ENCODE measurements at places on chromosomes 1 and 21.
A peak's percentile ranks its signal among the peaks of the same experiment; 100 is the strongest.

DNA sequence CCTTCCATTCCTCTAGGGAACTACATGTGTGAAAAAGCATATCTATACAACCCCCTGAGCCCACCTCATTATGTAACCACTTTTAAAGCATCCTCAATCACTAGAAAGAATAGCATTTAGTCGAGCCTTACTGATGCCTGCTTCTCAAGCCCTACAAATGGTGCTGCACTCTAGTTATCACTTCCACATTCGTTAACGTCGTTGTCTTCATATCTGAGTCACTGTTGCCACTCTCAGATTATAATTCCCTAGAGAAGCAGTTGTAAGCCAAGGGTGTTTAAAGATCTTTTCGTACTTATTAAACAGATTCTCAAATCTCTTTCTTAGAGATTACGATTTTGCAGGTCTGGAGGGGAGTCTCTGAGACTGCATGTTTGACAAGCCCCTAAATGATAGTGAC, 16.5 kb downstream of the ATP1B1 start:
- ATAC-seq: no peak

DNA sequence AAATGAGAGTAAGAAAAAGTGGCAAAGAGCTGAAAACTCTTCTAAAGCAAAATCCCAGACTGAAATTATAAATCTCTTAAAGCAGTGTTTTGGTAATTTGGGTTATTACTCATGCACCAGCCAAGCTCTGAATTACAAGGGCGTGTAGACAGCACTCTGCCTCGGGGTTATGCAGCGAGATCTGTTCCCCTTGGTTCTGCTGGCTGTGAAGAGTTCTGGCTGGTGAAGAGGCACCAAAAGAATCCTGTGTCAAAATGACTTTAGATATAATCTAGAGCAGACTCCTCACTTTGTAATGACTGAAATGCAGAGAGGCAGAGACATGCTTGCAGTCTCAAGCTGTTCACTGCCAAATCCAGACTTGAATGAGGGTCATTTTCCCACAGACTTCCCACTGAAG, 461.8 kb upstream of the CXADR start:
- no peak for ATAC-seq

- ATAC-seq: no peak
Observed at GRCh38 chr1:160453443-160453842, 53.1 kb downstream of the VANGL2 start.

DNA sequence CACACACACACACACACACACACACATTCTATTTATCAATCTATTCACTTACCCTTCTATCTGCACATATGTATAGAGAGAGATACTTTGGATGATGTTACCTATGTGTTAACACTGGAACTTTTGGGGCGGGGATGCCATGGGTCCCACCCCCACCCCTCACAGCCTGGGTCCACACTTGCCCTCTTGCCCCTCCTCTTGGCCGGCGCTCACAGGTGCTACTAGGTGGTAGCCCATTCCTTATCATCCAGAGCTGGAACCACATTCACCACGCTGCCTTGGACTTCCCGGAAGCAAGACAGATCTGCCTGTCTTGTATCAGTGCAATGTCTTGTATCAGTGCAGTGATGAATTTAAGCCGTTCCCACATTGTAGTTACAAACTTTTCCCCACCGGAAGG, 85.1 kb downstream of the LBR start:
- ATAC-seq: no peak

GRCh38 chr1:35585281-35585680, 12.2 kb downstream of the TFAP2E start:
- no peak for ATAC-seq

GRCh38 chr21:30189773-30190172, 23.2 kb upstream of the CLDN17 start:
- no peak for ATAC-seq

- ATAC-seq: no peak
Observed at GRCh38 chr1:232954594-232955365, 4.4 kb downstream of the NTPCR start.

- no peak for ATAC-seq
Observed at GRCh38 chr1:113533061-113533460, 142.7 kb downstream of the MAGI3 start.

- peak; percentile 29 for ATAC-seq
Observed at GRCh38 chr1:24161270-24161669, 18.3 kb upstream of the IL22RA1 start.

DNA sequence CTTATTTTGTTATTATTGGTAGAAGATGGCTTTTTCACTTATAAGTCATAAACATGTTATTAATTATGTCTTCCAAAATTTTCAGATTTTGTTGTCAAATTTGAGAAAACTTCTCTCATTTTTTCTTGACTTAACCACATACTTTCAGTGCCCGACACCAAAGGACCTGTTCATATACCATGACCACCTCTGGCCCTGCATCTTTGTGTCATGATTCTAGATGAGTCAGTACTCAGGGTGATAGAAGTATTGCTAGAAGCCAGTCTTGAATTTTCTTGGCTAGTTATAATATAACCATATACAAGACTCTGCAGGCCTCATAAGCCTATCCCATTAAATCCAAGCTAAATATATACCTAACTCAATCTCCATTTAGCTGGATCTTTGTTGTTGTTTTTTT, 35.4 kb upstream of the DPH5 start:
- ATAC-seq: no peak

GRCh38 chr1:111980686-111981085, 8.8 kb downstream of the KCND3 start:
- no peak for ATAC-seq

GRCh38 chr1:3899754-3900149, 320 bp downstream of the C1orf174 start:
- ATAC-seq: no peak

DNA sequence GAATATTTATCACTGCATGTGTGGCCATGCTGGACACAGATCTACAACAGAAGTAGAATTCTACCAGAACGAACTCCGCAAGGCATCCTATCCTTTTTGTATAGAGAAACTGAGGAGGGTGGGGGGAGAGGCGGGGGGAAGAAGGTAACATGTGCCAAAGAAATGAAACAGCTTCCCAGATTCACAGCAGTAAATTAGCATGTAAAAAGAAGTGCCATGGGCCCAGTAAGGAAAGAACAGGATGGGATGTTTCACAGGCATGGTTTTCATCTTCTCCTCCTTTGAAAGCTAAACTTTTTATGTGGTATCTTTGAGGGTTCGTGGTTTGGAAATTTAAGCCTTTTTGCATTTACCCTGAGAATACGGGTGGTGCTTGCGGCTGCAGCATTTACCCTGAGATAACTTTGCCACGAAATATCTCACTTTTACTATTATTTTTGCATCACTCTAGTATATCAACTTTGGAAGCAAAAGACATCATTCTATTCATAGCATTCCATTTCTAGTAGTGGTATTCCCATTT, 168.9 kb downstream of the TPR start:
- no peak for ATAC-seq

DNA sequence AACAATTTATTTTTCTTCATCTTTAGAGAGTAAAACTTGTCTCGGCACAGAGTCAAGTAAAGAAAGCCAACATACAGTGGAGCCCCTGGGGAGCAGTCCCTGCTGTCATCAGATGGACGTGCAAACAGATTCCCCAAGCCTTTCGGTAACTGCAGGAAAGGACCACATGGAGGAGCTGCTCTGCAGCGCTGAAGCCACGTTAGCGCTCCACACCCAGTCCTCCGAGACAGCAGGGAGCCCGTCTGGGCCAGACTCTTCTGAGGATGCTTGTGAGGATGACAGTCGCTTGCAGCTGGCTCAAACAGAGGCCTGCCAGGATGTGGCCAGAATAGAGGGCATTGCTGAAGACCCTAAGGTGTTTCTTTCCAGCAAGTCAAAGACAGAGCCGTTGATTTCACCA, 77.1 kb upstream of the SCCPDH start:
- peak; percentile 95 for ATAC-seq

DNA sequence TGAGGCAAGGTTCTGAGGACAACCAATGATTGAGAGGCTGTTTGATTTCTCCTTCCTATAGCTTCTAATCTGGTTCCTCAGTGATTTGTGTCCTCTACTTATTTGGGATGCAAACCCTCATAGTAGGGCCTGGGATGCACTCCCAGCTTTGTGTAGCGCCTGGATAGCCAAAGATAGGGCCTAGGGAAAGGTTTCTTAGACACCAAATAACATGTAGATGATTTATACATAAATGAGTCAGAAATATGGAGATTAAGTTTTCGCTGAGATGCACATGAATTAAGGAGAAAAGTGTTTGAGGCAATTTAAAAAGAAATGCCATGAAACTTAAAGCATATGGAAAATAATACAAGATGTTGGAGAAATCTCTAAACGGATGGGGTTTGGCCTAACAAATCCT, 66.0 kb upstream of the LMO4 start:
- ATAC-seq: no peak

GRCh38 chr1:189992856-189993255, 484.8 kb downstream of the BRINP3 start:
- ATAC-seq: no peak

GRCh38 chr1:37055631-37056030, 21.3 kb upstream of the GRIK3 start:
- ATAC-seq: no peak

GRCh38 chr21:33171616-33172169, 58.0 kb upstream of the IFNAR2 start:
- ATAC-seq: no peak

- peak; percentile 96 for ATAC-seq
Observed at GRCh38 chr1:70486676-70487458, 75.8 kb downstream of the CTH start.

DNA sequence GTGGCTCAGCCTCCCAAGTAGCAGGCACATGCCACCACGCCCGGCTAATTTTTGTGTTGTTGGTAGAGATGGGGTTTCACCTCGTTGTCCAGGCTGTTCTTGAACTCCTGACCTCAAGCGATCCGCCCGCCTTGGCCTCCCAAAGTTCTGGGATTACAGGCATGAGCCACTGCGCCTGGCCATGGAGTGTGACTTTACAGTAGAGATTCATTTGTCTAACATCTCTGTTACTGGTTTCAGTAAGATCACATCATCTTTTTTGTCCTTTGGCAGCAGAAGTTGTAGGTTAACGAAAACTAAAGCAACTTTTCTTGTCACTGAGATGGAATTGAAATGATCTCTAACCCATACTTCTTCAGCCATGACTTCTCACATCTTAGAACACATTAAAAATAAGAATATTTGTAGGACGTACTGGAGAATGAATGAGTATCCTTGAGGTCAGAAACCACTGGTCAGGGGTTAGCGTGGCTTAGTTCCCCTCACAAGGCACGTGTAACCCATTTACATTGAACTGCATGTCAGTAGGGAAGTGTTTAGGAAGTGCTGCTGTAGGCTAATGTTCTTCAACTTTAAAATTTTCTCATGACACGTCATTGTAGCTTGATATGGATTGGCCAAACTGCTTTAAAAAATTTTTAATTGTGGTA, 75.9 kb downstream of the CAMTA1 start:
- ATAC-seq: no peak

DNA sequence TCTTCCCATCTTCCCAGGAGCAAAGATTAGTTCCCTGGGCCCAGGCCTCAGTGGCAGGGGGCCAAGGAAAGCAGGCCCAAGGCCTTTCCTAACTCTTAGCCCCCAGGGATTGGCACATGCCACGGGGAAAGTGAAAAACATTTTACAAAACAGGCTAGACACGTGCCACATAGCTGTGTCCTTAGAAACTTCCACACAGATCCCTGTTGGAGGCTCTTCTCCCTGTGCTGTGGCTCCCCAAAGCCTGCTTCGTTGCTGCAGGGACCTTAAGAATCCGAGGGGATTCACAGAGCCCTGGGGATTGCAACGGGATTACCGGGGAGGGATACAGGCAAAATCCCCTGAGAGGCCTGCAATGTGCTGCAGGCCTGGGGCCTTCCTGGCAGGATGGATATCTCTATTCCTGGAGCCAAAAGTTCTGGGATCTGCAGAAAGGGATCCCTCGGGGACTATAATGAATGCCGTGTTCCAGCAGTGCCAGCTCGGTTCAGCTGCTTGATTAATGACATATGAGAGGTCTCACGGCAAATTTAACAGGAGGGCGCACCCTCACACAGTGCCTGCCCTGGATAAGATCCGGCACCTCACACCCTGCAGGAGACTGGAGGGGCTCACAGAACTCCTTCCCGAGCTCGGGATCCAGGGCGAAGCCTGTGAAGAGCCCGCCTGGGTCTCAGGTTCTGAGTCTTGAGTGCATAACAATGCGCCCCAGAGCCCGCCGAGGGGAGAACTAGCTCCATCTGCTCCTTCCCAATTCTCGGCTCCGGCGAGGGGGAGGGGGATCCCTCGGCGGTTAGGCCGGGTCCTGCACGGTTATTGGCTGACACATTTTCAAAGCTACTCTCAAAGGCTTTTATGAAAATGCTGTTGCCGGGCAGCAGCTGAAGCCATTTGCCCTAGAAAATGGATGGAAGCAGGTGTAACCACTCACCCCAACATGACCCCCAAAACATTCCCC, 15.3 kb upstream of the RGS8 start:
- no peak for ATAC-seq

DNA sequence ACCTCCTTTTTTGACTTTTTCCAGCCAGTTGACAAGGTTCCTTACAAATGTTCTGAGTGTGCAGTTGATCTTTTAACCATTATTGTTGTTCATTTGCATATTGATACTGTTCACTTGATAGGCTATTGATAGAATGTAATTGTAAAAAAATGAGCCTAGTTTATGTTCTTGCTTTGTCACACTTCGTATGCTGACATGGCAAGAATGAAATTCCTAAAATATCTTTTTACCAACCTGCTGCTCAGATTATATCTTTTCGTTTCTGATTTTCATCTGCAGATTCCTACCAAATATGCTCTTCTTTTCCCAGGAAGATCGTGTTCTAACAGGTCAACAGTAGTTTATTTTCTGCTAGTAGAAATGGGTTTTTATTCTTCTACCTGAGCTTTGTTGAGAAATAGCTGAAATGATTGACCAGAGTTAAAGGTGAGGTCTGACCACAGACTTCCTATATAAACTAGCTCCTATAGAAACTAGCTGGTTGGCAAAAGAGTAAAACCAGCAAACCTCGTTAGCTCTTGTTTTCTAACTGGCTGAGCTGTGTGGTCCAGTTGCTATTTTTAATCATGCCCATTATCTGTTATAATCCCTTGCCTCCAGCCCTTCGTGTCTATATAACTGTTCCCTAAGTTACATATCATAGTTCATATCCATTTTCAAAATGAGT, 174.8 kb downstream of the HS2ST1 start:
- no peak for ATAC-seq

DNA sequence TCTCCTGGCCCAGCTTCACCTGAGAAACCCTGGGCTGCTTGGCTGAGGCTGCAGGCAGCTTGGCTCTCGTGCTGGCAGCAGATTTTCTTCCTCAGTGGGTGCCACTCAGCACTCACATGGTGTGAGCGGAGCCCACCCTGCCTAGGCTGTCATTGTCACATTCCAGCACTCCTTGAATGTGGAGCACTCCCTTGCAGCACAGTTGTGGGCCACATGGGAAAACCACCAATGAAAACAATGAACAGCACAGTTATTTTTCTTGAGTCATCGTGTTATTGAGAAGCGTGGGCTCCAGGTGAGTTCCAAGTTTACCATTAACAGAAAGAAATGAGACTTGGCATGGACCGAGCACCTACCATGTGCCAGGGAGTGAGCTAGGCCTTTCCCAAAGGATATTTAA, 27.2 kb upstream of the TRIM67 start:
- ATAC-seq: no peak

- ATAC-seq: no peak
Observed at GRCh38 chr1:54266908-54267307, 66.9 kb downstream of the MRPL37 start.

Data from SK-N-SH treated with all-trans-retinoic acid at 6 μM for 48 hours (cell line).